ENCODE measurements at places on chromosomes 7 and 10. TPM values are rescaled to one million over a fixed set of nuclear protein-coding genes. Genes with fewer than 3 reads are reported as not detected.

Gene KEL
- total RNA-seq = not detected

Gene CTAGE8
- not detected for total RNA-seq

Gene TMEM273
- 0.37 TPM for total RNA-seq

Gene BAZ1B
- 61.3 TPM for total RNA-seq

Gene OR2A42
- total RNA-seq = 0.06 TPM

Gene NUTM2B
- 0.31 TPM for total RNA-seq

Gene TMEM229A
- total RNA-seq = 0.13 TPM

Gene SLC13A1
- total RNA-seq = not detected

Gene GIMAP6
- 5.4 TPM for total RNA-seq

Gene CACNB2
- total RNA-seq = 0.31 TPM

Gene CLDN4
- 0.13 TPM for total RNA-seq

Gene CYP26C1
- 0.06 TPM for total RNA-seq

Gene SFXN2
- 3.6 TPM for total RNA-seq

Gene OPN4
- total RNA-seq = not detected

Gene CCSER2
- 65.9 TPM for total RNA-seq

Gene ITPRID1
- total RNA-seq = not detected

Gene ETV1
- 42.8 TPM for total RNA-seq

Gene HERPUD2
- 21.3 TPM for total RNA-seq

Gene SFTPD
- total RNA-seq = not detected

Gene ZSWIM8
- 48.9 TPM for total RNA-seq

Gene ZNF716
- total RNA-seq = not detected

Gene VSTM4
- 5.2 TPM for total RNA-seq

Gene CFAP46
- total RNA-seq = 0.19 TPM

Gene CDK14
- 35.1 TPM for total RNA-seq

Gene CPA5
- not detected for total RNA-seq

Gene DAGLB
- 12.7 TPM for total RNA-seq

Gene TMUB1
- 16.5 TPM for total RNA-seq

Gene DDX50
- 45.9 TPM for total RNA-seq

Measured in aortic smooth muscle cell (primary cell).